ENCODE measurements at places on chromosomes 4 and X.
A peak's percentile ranks its signal among the peaks of the same experiment; 100 is the strongest.

DNA sequence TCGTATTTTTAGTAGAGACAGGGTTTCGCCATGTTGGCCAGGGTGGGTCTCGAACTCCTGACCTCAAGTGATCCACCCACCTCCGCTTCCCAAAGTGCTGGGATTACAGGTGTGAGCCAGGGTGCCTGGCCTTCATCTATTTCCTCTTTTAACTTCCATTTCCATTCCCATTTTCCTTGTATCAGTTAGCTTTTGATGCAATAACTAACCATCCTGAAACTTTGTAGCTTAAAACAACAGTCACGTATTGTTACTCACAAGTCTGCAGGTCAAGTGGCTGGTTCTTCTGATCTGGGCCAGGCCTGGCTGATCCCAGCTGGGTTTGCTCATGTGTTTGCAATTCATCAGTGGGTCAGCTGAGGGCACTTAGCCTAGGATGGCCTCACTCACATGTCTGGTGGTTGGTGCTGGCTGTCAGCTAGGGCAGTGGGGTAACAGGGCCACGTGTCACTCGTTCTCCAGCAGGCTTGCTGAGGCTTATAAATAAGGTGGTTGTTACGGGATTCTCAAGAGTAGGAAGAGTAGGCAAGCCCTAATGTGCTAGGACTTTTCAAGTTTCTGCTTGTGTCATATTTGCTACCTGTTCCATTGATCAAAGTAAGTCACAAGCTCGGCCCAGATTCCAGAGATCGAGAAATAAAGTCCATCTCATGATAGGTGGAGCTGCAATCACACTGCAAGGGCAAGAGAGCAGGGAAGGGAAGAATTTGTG is 88.2 kb downstream of the SOWAHB start:
- no peak for DNase-seq

DNA sequence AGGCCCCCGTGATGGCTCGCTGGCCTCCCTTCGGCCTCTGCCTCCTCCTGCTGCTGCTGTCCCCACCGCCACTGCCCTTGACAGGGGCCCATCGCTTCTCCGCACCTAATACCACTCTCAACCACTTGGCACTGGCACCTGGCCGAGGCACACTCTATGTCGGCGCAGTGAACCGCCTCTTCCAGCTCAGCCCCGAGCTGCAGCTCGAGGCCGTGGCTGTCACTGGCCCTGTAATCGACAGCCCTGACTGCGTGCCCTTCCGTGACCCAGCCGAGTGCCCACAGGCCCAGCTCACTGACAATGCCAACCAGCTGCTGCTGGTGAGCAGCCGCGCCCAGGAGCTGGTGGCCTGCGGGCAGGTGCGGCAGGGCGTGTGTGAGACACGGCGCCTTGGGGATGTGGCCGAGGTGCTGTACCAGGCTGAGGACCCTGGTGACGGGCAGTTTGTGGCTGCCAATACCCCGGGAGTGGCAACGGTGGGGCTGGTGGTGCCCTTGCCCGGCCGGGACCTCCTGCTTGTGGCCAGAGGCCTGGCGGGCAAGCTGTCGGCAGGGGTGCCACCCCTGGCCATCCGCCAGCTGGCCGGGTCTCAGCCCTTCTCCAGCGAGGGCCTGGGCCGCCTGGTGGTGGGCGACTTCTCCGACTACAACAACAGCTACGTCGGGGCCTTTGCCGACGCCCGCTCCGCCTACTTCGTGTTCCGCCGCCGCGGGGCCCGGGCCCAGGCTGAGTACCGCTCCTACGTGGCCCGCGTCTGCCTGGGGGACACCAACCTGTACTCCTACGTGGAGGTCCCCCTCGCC is 3.0 kb downstream of the PLXNB3 start:
- DNase-seq: no peak

DNA sequence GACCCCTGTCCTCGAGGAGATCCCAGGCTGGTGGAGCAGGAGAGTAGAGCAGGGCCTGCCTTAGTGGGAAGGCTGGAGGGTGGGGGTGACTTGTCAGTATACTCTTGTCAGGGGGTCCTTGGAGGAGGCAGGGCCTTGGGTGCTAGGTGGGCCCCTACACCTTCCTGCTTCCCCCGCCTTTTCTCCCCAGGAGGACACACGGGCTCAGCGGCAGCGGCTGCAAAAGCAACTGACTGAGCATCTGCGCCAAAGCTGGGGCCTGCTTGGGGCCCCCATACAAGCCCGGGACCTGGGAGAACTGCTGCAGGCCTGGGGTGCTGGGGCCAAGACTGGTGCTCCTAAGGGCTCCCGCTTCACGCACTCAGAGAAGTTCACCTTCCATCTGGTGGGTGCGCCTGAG is 11.3 kb downstream of the CCDC22 start:
- DNase-seq: no peak

GRCh38 chr4:148067301-148067916 is 335.5 kb downstream of the ARHGAP10 start:
- DNase-seq: no peak

GRCh38 chr4:122533841-122534240 is 77.3 kb upstream of the IL2 start:
- no peak for DNase-seq

- peak; percentile 72 for DNase-seq
Observed at GRCh38 chr4:87240341-87240740, 19.9 kb upstream of the KLHL8 start.

DNA sequence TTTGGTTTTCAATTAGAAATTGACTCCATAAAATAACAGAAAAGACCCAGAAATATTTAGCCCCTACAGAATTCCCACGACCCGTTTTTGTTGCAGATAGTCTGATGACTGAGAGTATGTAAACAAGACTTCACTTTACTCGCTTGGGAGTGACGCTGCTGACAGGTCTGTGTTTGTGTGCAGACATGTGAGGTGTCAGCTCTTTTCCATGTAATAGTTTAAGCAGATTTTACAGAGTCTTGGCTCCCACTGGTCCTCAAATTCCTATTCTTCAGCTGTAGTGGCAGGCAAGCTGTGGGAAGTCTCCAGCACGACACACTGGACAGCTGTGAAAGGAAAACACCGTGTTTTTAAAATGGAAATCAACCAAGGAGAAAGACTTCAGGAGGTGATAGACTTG is 455.7 kb downstream of the GABRG1 start:
- no peak for DNase-seq

- no peak for DNase-seq
Observed at GRCh38 chr4:785332-786073, 40.4 kb downstream of the CPLX1 start.

DNA sequence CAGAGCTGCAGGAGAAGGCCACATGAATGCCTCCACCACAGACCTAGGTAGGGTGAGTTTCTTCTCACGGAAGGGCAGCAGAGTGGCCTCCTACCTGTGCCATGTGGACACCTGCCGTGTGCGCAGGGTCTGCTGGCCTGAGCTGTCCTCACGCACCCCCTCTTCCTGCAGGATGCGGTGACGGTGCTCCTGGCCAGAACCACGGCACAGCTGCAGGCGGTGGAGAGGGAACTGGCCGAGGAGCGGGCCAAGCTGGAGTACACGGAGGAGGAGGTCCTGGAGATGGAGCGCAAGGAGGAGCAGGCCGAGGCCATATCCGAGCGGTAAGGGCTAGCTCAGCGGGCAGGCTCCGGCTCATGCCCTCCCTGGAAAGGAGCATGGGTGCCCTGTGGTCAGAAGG is 28.4 kb upstream of the CLCN4 start:
- no peak for DNase-seq

DNA sequence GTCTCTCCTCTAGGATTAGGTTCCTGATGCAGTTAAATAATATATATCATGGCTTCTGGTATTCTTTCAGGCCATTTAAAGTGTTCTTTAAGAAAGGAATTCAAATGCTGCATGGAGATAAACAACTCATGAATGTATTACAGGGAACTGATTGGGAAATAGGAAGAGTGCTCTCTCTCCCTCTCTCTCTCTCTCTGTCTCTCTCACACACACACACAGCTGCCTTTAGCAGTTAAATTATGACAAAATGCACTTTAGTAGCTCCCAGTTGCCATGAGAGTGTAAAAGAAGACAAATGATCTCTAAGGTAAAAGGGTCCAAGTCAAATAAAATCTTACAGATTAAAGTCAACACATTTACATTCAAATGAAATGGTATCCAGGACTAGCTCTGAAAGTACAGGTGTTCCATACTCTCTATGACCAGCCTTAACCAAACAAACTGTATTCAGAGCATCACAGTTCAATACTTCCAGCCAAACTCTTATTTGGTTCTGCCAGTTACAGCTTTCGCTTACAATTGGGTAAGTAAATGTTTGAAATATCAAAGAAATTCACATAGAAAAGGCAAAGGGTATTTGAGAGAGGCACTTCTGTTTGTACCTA is 94.7 kb upstream of the CXXC4 start:
- DNase-seq: peak; percentile 82

DNA sequence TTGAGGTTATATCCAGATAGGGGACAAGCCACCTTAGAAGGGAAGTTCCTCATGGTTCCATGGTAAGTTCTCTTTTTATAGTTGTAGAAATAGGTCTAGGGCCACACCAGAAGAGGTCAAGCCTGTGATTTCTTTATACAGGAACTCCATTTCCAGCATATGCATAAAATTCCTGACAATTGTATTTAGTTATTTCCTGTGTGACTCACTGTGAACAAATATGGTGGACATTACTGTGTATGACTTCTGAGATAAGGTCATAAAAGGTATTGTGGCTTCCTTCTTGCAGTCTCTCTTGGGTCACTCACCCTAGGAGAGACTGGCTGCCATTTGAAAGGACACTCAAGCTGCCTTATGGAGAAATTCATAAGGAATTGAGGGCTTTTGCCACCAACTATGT is 2.2 kb upstream of the C4orf36 start:
- DNase-seq: no peak

- DNase-seq: no peak
Observed at GRCh38 chrX:47160781-47161180, 15.8 kb downstream of the RBM10 start.

DNA sequence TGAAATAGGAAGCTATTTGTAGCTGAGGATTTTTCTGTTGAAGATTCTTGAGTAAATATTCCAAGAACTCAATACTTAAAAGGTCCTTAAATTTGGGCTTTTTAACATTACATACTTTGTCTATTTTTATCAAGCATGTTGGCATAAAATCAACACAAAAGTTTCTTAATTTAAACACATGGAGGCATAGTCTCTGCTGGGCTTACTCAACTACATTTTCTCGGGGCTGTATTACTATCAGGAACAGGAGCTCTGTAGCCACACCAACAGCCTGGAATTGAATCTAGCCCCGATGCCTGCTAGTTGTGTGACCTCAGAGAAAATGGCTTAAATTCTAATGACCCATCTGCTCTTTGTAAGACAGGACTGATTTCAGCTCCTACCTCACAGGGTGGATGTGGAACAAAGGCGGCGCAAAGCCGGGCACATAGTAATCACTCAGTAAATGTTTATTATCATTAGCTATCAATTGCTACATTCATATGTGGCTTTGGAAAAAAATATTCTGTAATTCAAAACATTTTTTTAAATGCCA is 207.0 kb downstream of the NSUN7 start:
- DNase-seq: no peak

DNA sequence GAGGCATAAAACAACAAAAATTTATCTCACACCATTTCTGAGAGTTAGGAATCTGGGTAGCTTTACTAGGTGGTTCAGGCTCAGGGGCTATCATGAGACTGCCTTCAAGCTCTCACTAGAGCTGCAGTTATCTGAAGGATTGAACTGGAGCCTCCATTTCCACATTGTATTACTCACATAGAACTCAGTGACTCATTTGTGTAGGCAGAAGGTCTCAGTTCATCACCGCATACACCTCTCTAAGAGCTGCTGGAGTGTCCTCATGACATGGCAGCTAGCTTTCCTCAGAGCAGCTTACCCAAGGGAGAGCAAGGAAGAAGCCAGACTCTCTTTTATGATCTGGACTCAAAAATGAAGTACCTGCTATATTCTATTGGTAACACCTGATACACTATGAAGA is 389.2 kb downstream of the IQCM start:
- no peak for DNase-seq

GRCh38 chr4:75845992-75846391 is 56.3 kb downstream of the PPEF2 start:
- DNase-seq: no peak

- DNase-seq: no peak
Observed at GRCh38 chr4:83002329-83002728, 8.3 kb downstream of the LIN54 start.

Data from NCI-H345 (cell line).